ENCODE measurements at places on chromosomes 7 and 10.

GRCh38 chr10:113362645-113363091, 190.2 kb upstream of the HABP2 start:
- DNase-seq, result no peak

DNA sequence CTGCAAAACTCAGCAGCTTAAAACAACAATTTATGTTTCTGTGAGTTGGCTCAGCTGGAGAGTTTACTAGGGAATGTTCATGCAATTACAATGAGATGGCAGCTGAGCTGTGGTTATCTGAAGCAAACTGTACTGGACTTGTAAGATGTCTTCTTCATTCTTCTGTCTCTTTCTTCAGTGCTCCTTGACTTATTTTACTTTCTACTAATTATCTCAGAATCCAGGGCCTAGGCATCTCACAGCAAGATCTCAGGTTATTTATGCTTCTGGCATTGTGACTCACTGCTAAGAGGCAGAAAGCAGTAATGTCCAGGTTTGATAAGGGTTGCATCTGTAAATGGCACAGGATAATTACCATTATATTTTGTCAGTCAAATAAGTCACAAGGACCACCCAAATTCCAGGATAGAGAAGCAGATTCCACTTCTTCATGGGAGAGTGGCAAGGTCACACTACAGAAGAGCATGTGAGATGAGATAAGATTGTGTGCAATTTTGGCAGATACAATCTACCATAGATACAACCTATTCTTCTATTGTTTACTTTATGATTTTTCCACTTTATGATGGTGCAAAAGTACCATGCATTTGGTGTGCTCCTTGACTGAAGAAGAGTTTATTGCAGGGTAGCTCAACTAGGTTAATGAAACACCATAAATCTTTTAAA, 16.8 kb downstream of the VIM start:
- DNase-seq, result no peak

DNA sequence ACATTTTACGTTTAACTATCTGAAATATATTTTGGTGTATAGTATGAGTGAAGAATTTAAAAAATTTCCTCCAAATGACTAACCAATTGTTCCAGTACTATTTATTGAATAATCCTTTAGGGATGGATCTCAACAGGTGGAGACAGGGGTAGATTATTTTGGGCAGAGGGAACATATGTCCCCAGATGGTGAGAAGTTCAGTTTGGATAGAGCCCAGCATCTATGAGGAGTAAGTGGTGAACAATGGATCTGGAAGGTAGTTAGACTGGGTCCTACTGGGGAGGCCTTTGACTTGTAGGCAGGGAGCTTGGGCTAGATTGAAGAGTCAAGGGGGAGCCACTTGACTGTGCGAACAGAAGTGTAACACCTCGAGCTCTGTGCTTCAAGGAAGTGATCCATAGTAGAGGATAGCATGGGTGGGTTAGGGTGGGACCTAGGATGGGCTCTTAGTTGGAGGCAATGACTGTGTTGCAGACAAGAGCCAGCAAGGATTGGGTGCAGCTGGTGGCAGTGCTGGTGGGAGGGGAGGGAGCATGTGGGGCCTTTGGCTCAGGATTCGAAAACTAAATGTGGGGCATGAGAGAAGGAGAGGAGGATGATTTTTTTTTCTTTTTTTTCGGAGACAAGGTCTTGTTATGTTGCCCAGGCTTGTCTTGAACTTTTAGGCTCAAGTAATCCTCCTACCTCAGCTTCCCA, 3.9 kb upstream of the PURB start:
- DNase-seq, result no peak

DNA sequence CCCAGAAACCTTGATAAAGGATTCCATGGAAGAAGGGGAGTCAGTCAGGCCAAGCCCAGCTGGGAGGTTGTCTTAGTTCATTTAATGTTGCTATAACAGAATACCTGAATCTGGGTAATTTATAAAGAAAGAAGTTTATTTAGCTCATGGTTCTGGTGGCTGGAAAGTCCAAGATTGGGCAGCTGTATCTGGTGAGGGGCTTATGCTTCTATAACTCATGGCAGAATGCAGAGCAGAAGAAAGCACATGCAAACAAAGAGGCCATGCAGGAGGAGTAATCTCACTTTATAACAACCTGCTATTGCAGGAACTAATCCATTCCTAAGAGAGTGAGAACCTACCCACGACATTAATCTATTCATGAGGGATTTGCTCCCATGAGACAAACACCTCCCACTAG, 54.2 kb upstream of the ANKRD1 start:
- DNase-seq, result no peak

DNA sequence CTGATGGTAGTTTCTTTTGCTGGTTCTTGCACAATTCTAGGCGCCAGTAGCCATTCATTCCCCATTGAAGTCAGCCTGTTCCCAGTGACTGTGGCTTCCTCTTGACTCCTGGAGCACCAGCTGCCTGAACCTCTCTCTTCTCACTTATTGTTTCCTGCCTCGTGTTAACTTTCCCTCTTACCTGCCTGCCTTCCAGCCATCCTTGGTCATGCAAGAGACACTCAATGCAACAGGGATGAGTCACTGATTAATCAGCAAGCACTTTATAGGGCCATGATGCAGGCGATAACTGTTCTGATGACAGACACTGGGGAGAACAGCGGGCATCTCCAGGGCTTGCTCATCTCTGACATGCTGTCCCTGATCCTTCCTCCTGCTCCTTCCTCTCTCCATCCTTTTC, 122.0 kb downstream of the PLCE1 start:
- no peak for DNase-seq

GRCh38 chr7:83976302-83976701, 218.3 kb downstream of the SEMA3A start:
- DNase-seq, result no peak

GRCh38 chr10:101236376-101237080, 7.3 kb upstream of the LBX1 start:
- DNase-seq, result no peak

- DNase-seq, result no peak
Observed at GRCh38 chr10:11304906-11305585, 287.4 kb downstream of the CELF2 start.

GRCh38 chr7:44348851-44349781, 23.7 kb upstream of the CAMK2B start:
- no peak for DNase-seq

DNA sequence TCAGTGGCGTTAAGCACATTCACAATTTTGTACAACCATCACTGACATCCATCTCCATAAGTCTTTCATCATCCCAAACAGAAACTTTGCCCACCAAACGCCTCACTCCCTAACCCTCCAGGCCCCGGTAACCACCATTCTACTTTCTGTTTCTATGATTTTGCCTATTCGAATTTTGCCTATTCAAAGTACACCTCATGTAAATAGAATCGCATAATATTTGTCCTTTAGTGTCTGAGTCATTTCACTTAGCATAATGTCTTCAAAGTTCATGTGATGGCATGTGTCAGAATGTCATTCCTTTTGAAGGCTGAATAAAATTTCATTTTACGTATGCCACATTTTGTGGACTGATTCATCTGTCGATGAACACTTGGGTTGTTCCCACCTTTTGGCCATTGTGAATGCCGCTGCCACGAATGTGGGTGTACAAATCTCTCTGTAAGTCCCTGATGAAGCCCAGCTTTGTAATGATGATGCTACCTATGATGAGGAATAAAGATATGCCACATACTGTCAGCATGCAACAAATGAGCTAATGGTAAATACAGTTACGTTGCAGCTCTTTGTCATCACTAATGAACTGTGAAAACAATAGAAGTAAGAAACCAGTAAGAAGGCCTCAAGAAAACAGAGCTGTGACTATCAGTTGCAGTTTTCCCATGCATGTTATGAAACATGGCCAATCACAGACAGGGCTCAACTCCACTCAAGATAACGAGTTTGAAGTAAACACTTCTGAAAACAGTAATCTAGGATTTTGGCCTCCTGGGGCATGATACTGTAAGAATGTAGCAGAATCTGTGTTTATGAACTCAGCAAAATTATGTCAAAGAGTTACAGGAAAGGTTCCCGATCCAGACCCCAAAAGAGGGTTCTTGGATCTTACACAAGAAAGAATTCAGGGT, 120.0 kb downstream of the ADAM12 start:
- DNase-seq, result no peak

- no peak for DNase-seq
Observed at GRCh38 chr10:14244801-14245211, 85.9 kb downstream of the FRMD4A start.

DNA sequence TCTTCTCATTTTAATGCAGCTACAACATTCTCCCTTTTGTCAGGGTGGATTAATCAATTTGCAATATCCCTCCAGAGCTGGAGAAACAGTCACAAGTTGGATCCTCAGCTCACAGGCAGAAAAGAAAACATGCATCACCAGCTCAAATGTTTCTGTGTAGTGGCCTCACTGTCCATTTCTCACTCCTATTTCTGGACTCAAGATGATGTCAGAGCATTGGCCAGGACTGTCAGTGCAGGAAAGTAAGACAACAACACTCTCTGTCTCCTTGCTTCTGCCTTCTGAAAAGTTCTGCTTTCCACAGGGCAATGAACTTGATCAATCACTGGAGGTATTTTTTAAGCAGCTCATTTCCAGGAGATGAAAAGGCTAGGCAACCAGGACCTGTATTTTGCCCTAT, 8.2 kb upstream of the SVIL start:
- no peak for DNase-seq

All from stimulated activated CD4-positive, alpha-beta T cell treated with anti-CD3 and anti-CD28 coated beads, Interleukin-4, amount 100 ng/mL, for 48 hours (primary cell).